D341Med (cell line): ENCODE measurements at places on chromosomes 12 and 14.

GRCh38 chr12:123531091-123531490, 2.4 kb downstream of the RILPL1 start:
- no peak for DNase-seq

DNA sequence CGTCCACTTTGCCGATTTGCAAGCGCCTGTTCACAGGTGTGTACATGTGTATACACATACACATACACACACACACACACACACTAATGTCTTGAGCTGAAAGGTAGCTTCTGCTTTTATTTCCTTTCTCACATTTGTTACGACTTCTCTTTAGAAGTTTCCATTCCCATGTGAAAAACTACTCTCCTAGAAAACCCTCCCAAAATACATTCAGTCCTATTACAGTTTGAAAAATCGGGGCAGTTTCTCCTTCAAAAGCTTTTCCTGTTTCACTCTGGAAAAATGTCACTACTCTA, 3.9 kb downstream of the BLTP3B start:
- no peak for DNase-seq

- no peak for DNase-seq
Measured at GRCh38 chr12:53575502-53576249, 50.5 kb downstream of the ATF7 start.

DNA sequence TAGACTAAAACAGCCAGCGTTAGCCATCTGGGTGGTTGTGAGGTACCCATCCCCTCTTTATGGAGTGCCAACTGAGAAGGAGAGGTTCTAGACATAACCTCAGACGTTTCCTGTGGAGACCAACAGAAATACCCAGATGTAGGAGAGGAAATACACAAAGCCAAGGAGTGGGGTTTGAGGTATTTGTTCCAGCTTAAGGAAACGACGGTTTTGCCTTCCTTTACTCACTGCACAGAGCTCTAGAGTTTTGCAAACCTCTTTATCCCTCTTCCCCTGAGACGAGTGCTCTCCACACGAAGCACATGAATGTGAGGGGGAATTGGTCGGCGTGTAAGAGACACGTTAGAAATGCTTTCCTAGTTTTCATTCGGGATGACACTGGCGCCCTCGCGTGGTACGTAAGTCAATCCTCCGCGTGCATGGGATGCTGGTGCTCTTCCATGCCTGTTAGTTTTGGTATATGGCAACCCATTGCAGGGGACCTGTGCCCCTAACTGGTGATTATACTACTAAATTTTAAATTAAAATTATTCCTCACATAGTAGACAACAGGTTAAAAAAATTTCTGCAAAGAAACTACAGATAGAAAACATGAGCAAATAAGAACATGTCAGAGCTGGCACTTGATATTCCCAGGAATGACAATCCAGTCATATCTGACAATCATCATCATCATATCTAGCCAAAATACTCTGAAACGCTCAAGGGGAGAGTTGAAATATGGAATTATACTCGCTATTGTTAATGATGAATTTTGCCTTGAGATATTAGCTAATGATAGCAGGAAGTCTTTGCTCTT, 121.7 kb downstream of the PPM1H start:
- peak; percentile 77 for DNase-seq

DNA sequence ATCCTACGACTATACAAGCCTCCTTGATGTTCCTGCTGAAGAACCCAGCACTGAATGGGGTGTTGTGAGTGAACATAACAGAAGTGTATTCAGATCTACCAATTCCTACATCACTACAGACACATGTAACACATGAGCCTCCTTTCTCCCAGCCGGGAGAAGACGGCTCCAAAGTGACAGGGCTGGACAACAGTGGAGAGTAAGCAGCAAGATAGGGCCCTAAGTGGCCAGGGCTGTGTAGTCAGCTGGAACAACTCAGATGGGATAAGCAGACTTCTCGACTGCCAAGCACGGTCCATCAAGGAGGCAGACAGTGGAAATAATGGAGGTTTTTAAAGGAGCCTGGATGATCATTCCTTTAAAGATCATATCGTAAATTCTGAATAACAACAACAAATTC, 73.5 kb downstream of the TTC7B start:
- peak; percentile 4 for DNase-seq

GRCh38 chr12:18753481-18754123, 15.7 kb downstream of the CAPZA3 start:
- DNase-seq, result peak; percentile 18

GRCh38 chr14:71464840-71465239, 467.4 kb upstream of the RGS6 start:
- DNase-seq, result no peak

GRCh38 chr12:94208622-94208966, 60.2 kb downstream of the PLXNC1 start:
- DNase-seq, result no peak

GRCh38 chr14:76138758-76139723, 12.7 kb upstream of the GPATCH2L start:
- DNase-seq, result no peak

GRCh38 chr14:100333311-100333710, 10.2 kb downstream of the SLC25A47 start:
- DNase-seq, result no peak

GRCh38 chr12:39905152-39905551, 200.7 kb downstream of the SLC2A13 start:
- DNase-seq, result no peak

DNA sequence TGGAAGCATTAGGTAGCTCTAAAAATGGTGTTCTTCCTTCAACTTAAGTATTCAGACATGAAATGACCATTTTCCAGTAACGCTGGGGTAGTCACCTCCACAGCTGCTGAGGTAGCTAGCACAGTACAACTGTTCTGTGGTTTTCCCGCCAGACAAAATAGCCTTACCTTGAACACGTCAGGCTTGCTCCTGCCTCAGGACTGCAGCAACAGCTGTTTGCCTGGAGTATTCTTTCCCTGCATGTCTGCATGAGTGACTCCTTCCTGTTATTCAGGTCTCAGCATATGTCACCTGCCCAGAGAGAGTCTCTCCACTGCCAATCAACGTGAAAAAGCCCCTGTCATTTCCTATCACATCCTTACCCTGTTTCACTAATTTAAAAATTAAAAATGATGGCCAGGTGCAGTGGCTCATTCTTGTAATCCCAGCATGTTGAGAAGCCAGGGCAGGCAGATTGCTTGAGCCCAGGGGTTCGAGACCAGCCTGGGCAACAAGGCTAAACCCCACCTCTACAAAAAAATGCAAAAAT, 37.9 kb downstream of the WDR89 start:
- no peak for DNase-seq

DNA sequence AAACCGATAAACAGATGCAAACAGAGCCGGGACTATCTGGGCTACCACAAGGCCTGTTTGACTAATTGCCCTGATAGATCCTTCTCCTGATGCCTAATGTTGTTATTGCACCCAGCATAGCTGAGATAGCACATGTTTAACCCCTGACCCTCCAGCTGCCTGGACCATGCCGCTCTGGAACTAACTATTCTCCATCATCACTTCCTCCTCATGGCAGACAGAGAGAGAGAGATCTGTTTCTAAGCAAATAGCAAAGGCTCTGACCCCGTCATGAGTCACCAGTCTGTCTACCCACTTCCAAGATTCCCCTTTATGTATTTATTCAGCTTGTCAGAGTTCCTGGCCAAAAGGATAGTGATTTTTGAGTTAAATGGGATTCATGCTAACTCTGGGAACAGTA, 58.2 kb upstream of the FLRT2 start:
- no peak for DNase-seq

- DNase-seq, result no peak
Measured at GRCh38 chr12:106415134-106415533, 57.6 kb downstream of the POLR3B start.

GRCh38 chr12:22101749-22102243, 55.8 kb downstream of the CMAS start:
- no peak for DNase-seq

DNA sequence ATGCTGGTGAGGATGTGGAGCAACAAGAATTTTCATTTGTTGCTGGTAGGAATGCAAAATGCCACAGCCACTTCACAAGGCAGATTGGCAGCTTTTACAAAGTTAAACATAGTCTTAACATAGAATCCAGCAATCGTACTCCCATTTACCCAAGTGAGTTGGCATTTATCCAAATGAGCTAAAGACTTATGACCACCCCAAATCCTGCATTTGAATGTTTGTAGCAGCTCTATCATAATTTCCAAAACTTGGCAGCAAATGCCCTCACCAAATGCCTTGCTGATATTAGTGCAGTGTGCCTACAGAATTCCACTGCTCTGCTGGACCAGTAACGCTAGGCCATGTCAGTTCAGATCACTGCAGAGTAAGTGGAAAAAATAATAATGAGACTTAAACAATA, 120.7 kb upstream of the AMIGO2 start:
- DNase-seq, result no peak

GRCh38 chr12:64389154-64389553, 1.4 kb downstream of the C12orf56 start:
- DNase-seq, result no peak

- DNase-seq, result no peak
Measured at GRCh38 chr12:24898606-24899005, 50.3 kb downstream of the BCAT1 start.

DNA sequence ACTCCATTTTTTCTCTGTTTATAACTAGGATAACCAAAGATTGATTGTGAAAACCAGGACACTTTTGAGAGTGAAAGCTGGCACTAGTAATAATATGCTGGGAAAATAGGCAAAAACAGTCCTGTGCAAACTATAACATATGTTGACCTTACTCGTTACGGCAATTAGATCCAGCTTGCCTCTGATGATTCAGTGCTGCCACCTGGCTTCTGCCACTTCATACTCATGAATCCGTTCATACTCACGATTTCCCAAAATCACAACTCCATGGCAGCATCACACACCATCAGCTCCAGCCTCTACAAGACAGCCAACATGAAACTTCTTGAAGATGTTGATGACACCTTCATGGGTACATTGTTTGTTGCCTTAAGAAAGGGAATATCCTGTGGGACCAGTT, 49.1 kb upstream of the CAND1 start:
- peak; percentile 47 for DNase-seq

GRCh38 chr14:90760591-90761316, 55.5 kb downstream of the TTC7B start:
- DNase-seq, result no peak

GRCh38 chr12:92847368-92847767, 81.7 kb downstream of the EEA1 start:
- no peak for DNase-seq

DNA sequence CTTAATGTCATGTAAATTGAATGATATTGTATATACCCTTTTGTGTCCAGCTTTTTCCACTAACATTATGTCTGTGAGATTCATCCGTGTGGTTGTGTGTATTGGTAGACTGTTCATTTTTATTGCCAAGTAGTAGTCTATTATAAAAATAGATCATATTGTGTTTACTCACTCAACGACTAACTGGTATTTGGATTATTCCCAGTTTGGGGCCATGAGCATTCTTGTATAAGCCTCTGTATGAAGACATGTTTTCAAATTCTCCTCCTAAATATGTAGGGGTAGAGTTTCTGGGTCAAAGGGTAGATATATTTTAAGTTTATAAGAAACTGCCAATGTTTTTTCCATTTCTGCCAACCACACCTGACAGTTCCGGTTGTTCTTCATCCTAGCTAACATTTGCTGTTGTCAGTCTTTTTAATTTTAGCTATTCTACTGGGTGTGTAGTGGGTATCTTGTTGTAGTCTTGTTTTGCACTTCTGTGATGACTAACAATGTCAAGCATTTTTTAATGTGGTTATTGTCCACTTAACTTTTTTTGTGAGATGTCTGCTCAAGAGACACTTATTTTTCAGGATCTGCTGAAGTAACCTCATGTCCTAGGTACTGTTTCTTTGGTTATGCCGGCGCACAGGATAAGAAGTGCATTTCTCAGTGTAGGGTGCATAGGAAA, 93.2 kb downstream of the DACT1 start:
- no peak for DNase-seq

GRCh38 chr14:51597261-51598001, 54.3 kb upstream of the FRMD6 start:
- DNase-seq, result no peak

GRCh38 chr12:1915082-1915968, 3.1 kb downstream of the CACNA2D4 start:
- peak; percentile 30 for DNase-seq

DNA sequence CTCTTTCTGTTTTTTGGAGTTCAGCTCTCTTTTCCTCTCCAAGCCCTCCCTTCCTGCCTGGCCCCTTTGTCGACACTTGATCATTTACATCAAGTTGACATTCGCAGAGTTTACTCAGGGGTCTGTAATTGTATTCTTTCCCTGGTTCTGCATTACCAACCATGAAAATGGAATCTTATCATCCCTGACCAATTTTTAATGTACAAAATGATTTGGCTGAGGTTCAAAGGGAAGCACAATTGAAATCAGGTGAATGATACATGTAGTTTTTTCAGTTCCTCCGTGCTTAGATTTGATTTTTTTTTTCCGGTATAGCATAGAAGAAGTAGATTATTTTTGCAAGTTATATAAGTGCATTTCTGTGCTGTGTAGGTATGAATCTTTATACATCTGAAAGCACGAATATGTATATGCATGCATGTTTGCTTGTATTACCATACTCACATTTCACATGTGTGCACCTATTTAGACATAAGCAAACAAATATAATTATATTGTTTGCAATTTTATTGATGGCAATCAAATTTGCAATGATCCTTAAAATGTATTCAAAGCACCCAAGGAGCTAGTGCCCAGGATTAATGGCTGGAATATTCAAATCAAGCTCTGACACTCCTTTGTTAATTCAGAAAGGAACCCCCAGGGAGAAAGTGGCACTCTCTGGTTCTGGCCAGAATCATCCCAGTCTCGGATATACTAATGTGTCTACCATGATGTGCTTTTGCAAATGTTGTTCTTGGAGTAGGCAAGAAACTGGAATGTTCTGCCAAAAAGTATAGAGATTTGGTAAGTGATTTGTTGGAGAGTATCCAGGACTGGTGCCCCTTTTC, 189.3 kb downstream of the VRK1 start:
- DNase-seq, result no peak

GRCh38 chr12:54356228-54356627, 8.1 kb downstream of the GPR84 start:
- no peak for DNase-seq

DNA sequence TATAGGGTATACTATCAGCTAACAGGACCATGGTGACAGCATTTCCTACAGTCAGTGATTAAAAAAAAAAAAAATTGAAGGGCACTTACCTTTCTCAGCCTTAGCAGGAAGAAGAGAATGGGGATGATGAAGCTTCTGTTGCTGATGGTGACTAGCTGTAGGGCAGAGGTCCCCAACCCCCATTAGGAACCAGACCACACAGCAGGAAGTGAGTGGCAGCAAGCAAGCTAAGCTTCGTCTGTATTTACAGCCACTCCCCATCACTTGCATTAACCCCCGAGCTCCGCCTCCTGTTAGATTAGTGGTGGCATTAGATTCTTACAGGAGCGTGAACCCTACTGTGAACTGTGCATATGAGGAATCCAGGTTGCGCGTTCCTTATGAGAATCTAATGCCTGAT, 91.3 kb upstream of the USP44 start:
- no peak for DNase-seq

DNA sequence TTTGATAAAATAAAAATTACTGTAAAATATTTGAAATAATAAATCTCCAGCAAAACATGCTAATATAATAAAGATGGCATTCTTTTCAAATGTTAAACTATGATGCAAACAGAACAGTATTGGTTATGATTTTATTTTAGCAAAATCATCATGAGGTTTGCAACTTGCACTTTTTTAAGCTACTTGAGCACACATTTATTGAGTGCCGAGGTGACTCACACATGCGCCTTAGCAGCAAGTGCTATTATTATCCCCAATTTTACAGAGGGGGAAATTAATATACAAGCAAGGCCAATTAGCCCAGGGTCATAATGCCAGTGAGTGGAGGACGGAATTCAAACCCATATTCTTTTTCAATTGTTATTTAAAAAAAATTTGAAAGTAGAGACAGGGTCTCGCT, 7.3 kb downstream of the DYRK4 start:
- no peak for DNase-seq
